Spleen (tissue), 13 donors: ENCODE measurements at places on chromosomes 12 and 14.

- DNase-seq = no peak
Measured at GRCh38 chr12:66049538-66050282, 80.8 kb downstream of the LLPH start.

DNA sequence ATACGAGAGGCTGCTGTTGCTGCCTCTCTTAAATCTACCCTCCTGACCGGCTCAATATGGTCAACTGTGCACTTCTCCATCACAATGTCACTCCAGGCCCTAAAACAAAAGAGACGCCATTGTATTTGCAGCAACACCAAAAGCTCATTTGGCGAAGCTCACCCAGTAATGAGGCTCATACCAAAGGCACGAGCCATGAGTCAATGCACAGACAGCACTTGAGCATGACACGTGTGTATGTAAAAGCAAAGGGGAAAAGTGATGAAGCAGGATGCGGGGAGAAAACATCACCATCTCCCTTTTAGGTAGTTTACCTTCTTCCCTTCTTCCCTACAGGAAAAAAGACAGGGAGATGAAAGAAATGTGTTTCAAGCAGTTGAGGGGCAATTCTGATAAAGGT, 150.3 kb downstream of the FOXN3 start:
- DNase-seq = no peak

DNA sequence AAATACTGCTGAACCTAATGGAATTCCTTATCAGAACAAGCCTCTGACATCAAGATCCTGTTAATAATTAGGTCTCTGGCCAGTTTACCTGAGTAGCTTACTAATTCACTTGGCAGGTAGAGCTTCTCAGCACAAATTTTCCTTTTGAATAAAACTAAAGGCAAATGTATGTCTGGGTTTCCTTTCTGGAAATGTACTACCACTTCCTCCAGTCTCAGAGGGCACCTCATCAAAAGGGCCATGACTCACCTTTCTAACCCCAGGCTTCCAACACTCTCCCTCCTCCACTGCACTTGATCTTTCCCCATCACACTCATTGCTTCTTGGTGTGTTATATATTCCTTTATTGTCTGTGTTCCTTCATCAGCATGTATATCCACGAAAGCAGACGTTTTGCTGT, 90.5 kb downstream of the SLC2A13 start:
- no peak for DNase-seq

- DNase-seq = no peak
Measured at GRCh38 chr12:64701283-64701682, 57.9 kb downstream of the GNS start.

GRCh38 chr12:25276199-25276937, 25.6 kb upstream of the KRAS start:
- DNase-seq = no peak

GRCh38 chr14:94679937-94680861, 68.0 kb downstream of the SERPINA3 start:
- DNase-seq = peak; percentile 63

GRCh38 chr12:65335981-65336380, 57.5 kb downstream of the MSRB3 start:
- DNase-seq = no peak

GRCh38 chr12:46445551-46446235, 73.1 kb upstream of the SLC38A2 start:
- DNase-seq = no peak

DNA sequence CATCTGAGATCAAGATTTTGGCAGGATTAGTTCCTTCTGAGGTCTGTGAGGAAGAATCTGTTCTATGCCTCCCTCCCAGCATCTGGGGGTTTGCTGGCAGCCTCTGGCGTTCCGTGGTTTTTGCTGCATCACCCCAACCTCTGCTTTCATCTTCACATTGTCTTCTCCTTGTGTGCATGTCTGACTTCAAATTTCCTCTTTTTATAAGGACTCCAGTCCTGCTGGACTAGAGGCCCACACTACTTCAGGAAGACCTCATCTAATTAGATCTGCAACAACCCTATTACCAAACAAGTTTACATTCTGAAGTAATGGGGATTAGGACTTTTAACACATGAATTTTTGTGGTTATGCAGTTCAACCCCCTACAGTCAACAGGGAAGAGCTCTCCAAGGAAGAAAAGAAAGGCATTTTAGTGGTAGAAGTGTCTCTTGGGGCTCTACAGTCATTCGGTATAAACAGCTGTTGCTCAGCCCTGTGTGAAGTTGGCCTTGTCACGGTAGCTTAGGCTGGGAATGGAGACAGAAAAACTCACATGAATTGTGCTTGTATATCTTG, 89.7 kb downstream of the CAND1 start:
- DNase-seq = no peak

DNA sequence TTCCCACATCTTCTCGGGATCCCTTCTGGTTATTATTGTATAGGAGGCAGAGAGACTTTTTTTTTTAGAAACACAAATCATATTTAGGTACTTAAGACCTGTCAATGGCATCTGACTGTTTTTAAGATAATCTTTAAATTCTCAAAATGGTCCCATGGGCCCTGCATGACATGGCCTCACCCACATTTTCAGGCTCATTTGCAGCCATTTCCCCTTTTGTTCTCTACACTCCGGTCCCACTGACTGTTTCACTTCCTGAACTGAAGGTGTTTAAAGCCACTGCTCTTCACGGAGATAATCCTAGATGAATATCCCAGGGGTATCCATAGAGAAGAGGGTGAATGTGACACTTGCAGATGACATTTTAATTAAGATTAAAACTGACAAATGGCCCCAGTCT, 12.3 kb upstream of the C12orf71 start:
- DNase-seq = no peak

DNA sequence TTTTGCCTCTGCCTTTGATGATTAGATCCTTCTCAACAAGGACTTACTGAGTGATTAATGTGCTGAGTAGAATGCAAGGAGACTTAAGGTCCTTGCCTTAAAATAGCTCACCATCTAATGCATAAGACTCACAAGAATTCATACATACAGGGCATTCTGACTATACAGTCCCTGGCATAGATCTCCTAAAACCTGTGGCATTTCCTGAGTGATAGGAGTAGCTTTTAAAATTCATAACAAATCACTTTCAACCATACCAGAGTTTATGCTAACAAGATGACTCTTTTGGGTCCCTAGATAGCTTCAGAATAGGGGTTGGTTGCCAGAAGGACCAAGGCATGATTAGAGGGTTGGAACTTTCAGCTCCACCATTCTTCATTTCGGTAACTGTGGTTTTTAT, 48.8 kb downstream of the STXBP6 start:
- no peak for DNase-seq

GRCh38 chr14:95460647-95461478, 55.6 kb downstream of the SYNE3 start:
- DNase-seq = no peak

GRCh38 chr12:51480978-51481377, 56.3 kb downstream of the SLC4A8 start:
- no peak for DNase-seq

DNA sequence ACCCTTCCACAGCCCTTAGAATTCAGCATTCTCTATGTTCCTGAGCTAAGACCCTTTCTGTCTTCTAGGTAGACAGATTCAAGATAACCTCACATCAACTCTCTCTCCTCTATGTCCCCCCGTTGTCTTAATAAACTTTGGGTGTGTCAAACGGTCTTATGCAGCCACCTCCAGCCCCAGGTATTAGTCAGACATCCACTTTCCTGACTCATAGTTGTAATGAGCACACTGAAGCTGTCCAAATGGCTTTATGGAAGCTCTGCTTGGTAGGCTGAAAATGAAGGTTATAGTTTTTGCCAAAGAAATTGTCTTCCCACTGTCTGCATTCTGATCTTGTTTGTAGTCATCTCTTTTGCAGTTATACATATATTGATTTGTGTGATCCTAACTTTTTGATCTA, 482.0 kb downstream of the RMST start:
- DNase-seq = no peak

- no peak for DNase-seq
Measured at GRCh38 chr12:120643574-120643973, 3.1 kb downstream of the CABP1 start.

DNA sequence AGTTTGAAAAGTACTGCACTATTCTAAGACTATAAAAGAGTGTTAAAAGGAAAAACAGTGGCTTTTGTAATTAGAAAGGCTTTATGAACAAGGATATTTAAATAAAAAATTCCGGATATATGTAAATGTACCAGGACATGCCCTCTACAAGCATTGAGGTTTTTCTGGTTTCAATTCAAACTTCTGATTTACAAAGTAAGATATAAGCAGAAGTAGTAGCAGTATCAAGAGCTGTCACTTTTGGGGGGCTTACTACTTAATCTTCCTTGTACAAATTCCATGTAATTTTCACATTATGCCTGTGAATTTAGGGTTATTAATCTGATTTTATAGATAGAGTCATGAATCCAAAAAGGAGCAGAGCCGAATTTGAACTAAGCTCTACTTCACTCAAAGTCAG, 170.3 kb upstream of the ATP2B1 start:
- DNase-seq = no peak

DNA sequence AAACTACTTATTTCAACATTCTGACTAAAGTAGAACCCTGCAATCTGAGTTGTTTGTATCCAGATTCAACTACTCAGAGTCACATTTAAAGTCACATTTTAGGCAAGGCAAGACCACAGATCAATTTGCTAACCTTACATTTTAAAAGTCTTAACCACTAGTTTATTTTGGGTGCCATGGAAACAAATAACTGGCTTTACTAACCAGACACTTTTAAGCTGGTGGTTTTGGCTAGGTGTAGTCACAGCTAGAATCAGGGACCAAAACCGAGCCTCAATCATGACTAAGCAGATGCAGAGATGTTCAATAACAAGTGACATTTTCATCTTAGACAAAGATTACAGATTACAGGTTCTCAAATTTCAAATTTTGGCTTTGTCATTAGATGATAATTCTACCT, 115.3 kb downstream of the PDE6H start:
- no peak for DNase-seq

DNA sequence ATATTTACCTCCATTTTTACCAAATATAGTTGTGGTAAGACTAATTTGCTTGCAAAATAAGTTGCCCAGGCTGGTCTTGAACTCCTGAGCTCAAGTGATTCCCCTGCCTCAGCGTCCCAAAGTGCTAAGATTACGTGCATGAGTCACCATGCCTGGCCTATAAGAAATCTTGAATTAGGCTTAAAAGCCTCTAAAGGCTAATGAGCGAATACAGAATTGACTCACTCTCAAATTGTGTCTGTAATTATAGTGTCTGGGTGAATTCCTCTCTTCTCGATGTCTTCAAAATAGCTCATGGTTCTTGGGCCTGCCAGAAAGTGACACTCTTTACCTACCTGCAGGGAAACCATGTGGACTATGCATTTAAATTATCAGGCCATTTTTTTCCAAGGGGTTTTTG, 403.5 kb downstream of the SLC16A7 start:
- DNase-seq = no peak

DNA sequence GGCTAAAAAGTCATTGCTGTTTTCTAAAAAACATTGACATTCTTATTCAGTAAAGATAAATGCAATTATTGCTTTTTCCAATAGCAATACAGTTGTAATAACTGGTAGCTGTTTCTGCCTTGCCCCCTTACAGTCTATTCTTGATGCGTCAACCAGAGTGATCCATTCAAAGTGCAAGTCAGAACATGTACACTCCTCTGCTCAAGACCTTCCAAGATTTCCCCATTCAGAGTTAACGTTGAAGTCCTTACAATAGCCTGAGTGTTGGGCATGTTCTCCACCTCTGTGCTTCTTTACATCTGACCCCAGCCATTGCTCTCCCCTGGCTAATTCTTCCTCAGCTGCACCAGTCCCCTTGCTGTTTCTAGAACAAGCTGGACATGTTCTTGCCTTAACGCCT, 24.3 kb downstream of the VRK1 start:
- DNase-seq = no peak

GRCh38 chr12:31591380-31591901, 505 bp upstream of the DENND5B start:
- no peak for DNase-seq

DNA sequence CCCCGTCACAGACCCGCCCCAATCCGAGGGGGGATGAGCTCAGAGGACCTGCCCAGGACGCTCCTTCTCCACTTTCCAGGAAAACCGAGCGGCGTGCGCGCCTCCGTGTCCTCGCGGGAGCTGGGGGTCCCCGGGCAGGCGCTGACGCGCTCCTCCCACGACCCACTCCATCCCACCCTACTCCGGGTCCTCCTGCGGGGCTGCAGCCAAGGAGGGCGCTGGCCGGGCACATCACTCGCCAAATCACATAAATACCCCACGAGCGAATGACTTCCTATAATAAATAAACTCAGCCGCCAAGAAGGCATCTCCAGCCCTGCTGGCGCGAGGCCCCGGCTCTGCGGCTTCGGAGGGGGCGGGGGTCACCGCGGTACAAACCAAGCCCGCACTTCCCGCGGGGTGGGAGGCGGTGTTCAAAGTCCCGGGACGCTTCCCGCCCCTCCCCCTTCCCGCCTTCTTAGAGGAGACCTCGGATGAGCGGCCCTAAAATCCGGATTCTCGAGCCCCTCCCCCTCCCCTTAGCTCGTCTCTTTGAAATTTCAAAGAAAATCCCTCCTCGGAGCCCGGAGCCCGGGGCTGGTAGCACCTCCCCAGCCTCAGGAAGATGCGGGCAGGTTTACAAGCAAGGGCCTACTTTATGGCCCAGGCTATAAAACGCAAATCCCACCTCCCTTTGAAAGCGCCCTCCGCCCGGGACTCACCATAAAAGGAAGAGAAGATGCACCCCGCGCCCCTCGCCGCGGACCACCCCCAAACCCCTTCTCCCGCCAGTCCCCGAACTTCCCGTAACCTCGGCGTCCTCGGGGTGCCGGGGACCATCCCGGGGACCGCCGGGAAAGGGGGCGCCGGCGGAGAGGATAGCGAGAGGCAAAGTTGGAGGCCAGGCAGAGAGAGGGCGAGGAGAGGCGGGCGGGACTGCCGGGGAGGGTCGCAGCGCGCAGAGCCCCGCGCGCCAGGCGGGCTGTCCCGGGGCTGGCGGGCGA, 712 bp upstream of the FZD10 start:
- no peak for DNase-seq

- no peak for DNase-seq
Measured at GRCh38 chr14:58048219-58048618, 103.8 kb downstream of the ARMH4 start.

GRCh38 chr12:6641131-6641530, 5.4 kb upstream of the LPAR5 start:
- no peak for DNase-seq

GRCh38 chr14:94547726-94548125, 13.5 kb upstream of the SERPINA4 start:
- DNase-seq = no peak

DNA sequence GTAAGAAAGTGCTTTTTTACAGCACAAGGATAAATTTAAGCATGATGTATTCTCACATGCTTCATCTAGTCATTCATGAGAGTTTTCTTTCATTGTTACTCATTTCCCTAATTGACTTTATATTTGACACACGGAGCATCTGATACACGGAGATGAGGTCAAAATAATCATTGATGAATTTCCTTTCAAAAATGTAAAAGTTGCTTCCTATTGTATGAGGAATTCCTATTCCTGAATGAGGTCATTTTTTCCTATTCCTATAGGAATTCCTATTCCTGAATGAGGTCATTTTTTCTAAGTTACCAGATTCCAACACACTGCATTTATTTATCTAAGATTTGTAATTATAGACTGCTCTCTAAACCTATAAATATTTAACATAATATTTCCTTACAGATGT, 316.7 kb upstream of the KITLG start:
- no peak for DNase-seq
